ENCODE measurements at places on chromosomes 6 and 20.
A peak's percentile ranks its signal among the peaks of the same experiment; 100 is the strongest.

DNA sequence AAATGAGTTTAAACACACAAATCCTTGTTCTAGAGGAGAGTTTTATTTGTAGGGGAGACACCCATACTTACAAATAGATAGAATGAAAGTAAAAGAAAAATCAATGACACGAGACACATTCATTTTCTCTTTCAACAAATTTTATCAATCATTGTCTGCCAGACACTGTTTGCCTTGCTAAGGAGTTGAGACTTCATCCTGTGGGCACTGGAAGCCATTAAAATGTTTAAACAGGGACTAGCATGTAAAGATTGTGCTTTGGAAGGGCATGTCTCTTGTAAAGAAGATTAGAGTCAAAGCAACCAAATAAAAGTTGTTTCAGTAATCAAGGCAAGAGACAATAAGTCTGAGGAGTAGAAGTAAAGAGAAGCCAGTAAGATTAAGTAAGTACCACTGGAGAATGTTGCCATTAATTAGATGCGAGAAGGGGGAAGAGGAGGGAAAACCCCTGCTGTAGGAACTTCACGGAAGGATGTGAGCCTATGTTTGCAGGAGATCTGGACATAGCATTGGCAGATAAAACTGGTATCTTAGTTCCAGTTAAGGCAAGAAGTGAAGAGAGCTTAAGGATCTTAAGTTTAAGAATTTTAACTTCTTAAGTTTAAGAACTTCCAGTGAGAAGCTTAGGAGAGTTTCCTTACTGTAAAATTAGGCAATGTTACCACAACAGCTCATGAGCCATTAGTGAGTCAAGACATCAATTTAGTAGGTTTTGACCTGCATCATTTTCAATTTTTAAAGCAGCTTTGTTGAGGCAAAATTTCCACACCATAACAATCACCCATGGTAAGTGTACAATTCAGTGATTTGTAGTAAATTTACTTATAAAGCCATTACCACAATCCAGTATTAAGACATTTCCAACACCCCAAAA lies 117.0 kb upstream of the UST start:
- no peak for DNase-seq

GRCh38 chr6:15080895-15081294 lies 165.0 kb upstream of the JARID2 start:
- DNase-seq, result no peak

GRCh38 chr6:135604035-135604860 lies 106.7 kb upstream of the AHI1 start:
- no peak for DNase-seq

DNA sequence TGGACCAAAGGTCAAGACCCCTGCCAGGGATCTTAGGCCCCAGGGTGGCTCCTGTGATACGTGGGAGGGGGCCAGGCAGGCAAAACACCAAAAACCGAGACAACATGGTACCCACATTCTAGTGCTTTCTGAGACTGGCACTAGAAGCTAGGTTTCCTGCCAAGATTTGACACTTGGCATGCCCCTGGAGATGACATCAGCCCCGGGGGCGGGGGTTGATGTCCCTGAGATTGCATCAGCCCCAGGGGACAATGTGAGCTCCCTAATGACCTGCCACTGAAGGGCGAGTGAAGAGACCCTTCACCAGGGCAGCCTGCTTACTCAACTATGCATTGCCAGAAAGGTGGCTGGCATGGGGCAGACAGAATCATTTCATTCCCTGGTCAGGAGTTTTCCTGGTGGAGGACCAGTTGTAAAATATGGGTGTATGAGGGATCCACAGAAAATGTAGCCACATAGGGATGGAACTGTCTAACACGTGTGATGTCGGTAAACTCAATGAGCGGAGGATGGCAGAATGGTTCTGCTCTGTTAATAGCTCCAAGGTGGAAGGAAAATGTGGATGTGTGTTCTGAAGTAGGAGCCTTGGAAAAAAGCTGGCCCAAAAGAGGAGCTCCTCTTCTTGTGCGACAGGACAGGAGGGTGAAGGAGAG lies 219.7 kb downstream of the UNC5CL start:
- no peak for DNase-seq

GRCh38 chr20:38253571-38253970 lies 7.0 kb downstream of the KIAA1755 start:
- no peak for DNase-seq

DNA sequence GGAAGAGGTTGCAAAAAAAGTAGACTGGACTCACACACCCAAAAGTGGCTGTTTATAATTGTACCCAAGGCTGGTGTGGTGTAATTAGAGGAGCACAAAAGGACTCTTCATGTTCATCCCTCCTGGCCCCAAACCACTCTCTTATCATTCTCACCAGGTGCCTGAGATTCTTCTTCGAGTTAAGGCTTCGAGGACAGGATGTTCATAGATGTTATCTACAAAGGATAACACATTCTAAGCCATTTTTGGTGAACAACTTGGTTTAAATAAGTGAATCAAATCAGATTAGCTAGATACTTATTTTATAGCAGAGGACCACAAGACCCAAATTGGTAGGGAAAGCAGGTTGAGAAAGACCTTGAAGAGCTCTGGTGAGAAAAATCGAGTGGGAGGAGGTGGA lies 73.1 kb upstream of the SUPT3H start:
- no peak for DNase-seq

DNA sequence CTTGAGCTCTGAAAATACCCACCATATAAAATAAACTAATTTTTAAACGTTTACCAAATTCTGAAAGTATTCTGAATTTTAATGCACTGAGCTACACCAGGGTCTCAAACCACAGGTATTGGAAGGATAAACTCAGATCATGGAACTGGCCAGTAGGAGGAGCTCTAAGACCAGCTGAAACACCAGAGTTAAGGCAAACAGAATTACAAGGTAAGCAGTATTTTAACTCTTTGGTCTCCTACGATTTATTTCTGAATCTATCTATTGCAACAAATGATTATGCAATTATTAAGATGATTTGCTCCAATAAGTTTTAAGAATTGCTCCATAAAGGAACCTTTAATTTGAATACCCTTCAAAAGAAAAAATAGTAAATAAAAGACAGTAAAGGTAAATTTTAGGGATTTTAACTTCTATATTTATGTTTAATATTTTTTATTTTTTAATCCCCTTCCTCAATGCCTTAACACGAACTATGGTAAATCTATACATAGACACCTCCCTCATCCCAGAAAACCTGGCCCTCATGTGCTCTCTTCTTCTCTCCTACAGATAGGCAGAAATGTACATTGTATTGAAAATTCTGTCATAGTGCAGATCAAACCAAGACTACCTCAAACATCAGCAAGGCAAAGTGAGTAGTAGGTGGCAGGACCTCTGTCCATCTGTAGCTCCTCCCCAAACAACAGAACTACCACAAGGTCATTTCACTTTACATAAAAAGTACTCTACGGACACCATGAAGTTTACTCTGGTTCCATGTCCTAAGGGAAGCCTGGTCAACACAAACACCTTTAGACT lies 58.4 kb downstream of the SMLR1 start:
- no peak for DNase-seq

- DNase-seq, result no peak
These were observed 226.8 kb upstream of the HS3ST5 start for GRCh38 chr6:114569669-114570068.

DNA sequence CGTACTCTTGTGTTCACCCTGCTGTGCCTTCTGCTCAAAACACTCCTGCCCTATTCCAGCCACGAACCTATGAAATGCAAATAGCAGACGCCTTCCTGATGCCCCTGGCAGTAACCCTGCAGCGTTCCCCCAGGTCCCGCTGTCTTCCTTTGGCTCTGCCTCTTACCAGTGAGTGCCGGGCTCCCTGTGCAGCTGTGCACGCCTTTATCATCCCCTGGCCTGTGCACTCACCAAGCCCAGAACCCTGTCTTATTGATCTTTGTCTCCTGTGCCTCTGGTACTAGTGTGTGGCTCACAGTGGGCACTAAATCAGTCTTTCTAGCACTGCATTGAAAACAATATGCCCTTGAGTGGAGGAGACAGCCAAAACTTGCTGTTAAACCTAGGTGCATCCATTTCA lies 19.7 kb downstream of the ZDHHC14 start:
- no peak for DNase-seq

DNA sequence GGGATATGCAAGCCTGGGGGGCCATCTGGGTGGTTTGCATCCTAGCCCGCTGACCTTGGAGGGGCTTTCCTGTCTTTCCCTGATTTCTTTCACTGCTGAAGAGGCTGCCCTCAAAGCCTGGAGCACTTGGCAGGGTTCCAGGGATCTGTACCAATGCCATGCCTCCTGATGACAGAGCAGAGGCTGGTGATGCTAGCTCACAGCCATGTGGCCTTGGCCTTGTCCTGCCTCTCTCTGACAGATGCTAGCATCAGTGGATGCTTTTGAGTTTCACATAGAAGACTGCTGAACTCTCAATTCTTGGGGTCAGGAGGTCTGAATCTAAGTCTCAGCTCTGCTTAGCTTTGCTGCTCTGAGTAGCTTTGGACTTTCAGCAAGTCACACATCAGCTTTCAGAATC lies 21.9 kb upstream of the RREB1 start:
- no peak for DNase-seq

DNA sequence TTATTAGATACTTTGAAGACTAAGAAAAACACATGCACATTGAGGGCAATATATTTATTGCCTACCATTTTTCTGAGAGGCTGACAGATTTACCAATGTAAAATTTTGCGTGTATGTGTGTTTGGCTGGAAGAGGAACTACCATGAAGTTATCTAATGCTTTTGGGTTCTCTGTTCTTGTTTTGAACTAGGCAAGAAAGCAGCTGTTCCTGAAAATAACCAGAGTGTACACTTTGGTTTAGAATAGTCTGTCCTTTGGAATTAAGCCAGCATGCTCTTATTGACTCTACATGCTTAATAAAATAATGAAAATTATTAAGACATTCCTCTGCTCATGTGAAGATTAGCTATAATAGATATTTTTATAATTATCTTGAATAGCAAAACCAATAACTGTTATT lies 129.2 kb downstream of the MYB start:
- DNase-seq, result no peak

GRCh38 chr6:20936949-20937348 lies 402.7 kb downstream of the CDKAL1 start:
- DNase-seq, result no peak

DNA sequence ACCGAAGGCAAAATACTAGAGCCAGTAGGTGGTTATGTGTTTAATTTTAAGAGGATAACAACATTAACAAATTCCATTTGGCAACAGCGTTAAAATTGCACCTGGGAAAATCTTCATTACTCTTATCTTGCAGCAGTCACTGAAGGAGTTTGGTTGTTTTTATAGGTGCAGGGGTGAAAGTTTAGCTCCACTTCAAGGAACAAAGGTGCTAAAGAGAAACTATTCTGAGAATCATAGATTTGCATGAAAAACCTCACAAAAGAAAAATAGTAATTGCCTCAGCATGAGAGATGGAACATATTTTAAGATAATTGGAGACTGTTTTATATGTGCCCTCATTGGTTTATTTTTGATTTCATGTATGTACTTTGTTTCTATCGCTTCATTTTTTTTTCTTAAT lies 444.4 kb downstream of the UTRN start:
- DNase-seq, result peak; percentile 17

- DNase-seq, result peak; percentile 75
These were observed 2.2 kb downstream of the RGS19 start for GRCh38 chr20:64077094-64077493.

GRCh38 chr6:16181439-16182297 lies 52.8 kb downstream of the MYLIP start:
- no peak for DNase-seq

- peak; percentile 86 for DNase-seq
These were observed 34.7 kb upstream of the MICB start for GRCh38 chr6:31462964-31463870.

GRCh38 chr6:72084992-72085569 lies 198.7 kb downstream of the RIMS1 start:
- DNase-seq, result no peak

GRCh38 chr20:54431156-54431944 lies 44.0 kb upstream of the DOK5 start:
- no peak for DNase-seq

- DNase-seq, result no peak
These were observed 228.7 kb upstream of the RREB1 start for GRCh38 chr6:6878887-6879585.

- no peak for DNase-seq
These were observed 25.8 kb downstream of the SMLR1 start for GRCh38 chr6:130852844-130853554.

GRCh38 chr20:33933469-33933909 lies 60.2 kb upstream of the RALY start:
- DNase-seq, result peak; percentile 22

- no peak for DNase-seq
These were observed 563.1 kb downstream of the TFAP2A start for GRCh38 chr6:9851541-9852380.

DNA sequence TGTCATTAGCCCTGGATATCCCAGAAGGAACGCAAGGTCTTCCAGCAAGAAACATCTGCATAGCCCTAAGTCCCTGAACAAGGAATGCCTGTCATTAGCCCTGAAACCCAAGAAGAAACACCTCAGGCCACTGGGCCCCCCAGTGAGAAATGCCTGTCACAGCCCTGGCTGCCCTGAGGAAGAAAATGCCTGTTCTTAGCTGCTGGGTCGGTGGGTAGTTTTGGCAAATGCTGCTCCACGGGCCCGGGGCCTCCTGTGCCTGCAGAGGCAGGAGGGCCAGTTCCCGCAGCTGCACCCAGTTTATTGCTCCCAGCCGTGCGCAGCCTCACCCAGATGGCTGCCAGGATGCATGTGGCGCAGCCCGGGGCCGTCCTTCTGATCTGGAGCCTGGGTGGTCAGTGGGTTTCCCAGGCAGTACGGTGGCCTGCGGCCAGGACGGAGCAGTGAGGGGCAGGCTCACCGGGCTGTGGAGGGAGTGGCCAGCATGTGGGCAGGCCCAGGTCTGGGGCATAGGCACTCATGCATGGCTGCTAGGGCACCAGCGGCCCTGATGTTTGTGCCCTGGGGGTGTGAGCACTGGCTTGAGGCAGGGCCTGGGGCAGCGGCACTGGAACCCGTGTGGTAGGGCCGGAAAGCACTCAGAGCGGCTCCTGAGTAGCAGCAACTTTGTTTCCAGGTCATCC lies 219.0 kb downstream of the ERMARD start:
- no peak for DNase-seq

GRCh38 chr20:57003012-57003411 lies 263.4 kb downstream of the BMP7 start:
- DNase-seq, result no peak
